CD4-positive, alpha-beta memory T cell (primary cell): ENCODE measurements at places on chromosomes 16 and 17.
A peak's percentile ranks its signal among the peaks of the same experiment; 100 is the strongest.

DNA sequence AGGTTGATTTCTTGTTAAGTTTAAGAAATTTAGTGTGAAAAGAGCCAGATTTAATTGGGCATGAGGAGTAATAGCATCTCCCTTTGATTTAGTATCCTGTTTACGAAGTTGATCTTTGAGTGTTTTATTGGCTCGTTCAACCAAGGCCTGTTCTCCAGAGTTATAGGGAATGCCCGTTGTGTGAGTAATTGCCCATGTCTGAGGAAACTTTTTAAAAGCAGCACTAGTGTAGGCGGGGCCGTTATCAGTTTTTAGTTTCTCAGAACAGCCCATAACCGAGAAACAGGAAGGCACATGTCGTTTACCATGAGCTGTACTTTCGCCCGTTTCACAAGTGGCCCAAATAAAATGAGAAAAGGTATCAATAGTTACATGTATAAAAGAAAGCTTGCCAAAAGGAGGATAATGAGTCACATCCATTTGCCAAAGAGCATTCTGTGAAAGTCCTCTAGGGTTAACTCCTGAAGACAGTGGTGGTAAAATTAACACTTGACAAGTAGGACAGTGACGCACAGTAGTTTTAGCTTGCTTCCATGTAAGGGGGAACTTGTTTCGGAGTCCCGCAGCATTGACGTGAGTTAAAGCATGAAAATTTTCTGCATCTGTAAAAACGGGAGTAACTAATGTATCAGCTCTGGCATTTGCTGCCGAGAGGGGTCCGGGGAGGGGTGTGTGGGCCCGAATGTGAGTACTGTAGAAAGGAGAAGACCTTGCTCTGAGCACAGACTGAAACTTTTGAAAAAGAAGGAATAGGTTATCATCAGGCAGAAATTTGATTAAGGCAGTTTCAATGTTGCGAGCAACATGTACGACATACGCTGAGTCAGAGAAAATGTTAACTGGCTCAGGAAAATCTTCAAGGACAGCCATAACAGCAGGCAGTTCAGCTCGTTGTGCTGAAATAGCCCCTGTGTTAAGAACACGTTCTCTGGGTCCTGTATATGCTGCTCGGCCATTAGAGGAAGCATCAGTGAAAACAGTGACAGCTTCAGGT lies 18.5 kb upstream of the KCTD5 start:
- peak; percentile 86 for DNase-seq

GRCh38 chr16:89971495-89972243 lies 23.1 kb downstream of the DEF8 start:
- no peak for DNase-seq

GRCh38 chr17:71942626-71943025 lies 178.2 kb upstream of the SOX9 start:
- no peak for DNase-seq

DNA sequence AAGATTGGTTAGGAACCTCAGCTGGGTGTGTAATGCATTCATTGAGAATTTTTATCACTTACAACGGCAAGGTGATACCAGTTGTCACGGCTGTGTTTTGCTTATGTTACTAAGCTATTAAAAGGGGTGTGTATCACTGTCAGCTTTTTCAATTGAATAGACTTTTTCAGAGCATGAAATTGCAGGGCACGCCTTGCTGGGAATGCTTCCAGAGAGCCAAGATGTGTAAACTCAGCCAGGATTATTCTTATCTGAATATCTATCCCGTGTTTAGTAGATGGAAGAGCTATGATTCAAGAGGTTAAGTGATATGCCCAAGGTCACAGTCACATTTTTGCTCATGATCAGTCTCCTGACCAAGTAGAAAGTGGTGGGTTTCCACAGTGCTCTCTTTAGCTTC lies 6.6 kb upstream of the TEKT3 start:
- no peak for DNase-seq
